AG09319 (cell line): ENCODE measurements at places on chromosomes 1 and 21.
A peak's percentile ranks its signal among the peaks of the same experiment; 100 is the strongest.

GRCh38 chr1:201183209-201183608 is 7.4 kb upstream of the IGFN1 start:
- DNase-seq, result no peak

- no peak for DNase-seq
Measured at GRCh38 chr1:234433563-234434285, 45.3 kb downstream of the TARBP1 start.

DNA sequence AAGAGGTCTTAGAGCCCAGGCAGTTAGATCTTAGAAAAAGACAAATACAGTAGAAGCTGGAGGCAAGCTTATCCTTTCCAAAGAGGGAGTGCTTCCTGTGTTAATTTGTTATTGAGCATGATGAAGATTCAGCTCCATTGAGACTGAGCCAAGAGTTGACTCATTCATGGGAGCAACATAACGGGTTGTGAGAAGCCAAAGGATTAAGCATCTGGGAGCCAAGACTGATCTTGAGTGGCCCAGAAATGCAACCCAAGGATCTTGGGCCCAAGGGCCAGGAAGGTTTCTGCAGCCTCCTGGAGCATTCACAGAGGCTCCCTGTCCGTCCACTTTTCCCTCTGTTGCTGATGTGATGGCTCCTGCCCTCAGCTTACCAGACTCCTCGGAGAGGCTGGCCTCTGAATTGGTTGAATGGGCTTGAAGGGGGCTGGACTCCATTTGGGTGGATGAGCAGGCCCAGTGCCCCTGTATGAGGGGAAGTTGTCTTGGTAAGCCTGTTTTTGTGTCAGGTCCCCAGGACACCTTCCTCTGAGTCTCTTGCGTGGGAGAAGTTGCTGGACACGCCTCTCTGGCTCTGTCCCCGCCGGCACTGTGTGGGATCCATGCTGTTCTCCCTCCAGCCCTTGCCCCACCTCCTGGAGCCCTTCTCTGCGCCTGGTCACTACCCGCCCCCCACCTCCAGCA is 42.4 kb downstream of the PDE9A start:
- no peak for DNase-seq

- DNase-seq, result no peak
Measured at GRCh38 chr1:156214024-156214748, 1.4 kb downstream of the PMF1 start.

GRCh38 chr1:6962478-6962995 is 177.3 kb downstream of the CAMTA1 start:
- no peak for DNase-seq

DNA sequence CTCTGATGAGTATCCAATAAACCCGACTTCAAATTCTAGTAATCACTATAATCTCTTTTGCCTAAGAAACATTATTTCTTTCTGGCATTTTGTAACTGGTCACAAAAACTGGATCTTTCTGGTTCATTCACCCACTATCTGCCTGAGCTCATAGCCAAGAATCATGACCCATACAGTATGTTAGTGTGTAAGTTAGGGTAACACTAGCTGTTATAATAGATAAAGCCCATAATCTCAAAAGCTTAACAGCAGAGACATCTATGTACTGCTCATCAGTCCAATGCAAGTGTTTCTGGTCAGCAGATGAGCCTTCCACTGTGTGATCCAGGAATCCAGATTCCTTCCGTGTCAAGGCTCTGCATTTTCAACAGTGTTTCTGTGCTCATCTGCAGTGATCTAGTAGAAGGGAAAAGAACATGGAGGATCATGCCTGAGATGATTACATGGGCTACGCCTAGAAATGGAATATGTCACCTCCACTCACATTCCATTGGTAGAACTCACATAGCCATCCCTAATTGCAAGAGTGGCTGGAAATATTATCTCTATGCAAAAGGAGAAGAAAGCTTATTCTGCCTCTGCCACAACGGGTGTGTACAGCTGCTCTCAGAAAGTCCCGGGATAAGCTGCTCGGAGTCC is 27.7 kb downstream of the RRAGC start:
- no peak for DNase-seq

- no peak for DNase-seq
Measured at GRCh38 chr1:183094351-183094750, 71.1 kb downstream of the LAMC1 start.

- DNase-seq, result no peak
Measured at GRCh38 chr1:228046421-228047182, 35.9 kb upstream of the ARF1 start.

DNA sequence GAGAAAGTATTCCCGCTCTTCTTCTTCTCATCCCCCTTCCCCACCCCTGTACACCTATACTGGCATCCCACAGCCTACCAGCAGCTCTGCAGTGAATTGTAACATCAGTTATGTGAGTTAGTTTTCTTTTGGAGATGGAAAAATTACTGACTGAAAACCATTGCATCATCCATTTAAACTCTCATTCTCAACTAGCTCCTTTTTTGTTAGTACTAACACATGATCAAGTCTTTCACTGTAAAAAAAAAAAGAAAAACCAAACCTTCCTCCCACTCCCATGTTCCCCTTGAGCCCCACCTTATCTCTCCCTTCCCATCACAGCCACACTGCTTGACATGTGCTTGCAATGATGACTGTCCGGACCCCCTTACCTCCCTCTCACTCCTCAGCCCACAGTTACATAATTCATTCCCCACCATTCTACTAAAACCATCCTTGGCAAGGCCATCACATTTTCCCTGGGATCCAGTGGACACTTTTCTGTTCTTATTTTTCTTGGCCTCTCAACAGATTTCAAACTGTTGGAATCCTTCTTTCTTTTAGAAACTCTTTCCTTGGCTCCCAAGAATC is 23.2 kb upstream of the RAVER2 start:
- DNase-seq, result no peak

DNA sequence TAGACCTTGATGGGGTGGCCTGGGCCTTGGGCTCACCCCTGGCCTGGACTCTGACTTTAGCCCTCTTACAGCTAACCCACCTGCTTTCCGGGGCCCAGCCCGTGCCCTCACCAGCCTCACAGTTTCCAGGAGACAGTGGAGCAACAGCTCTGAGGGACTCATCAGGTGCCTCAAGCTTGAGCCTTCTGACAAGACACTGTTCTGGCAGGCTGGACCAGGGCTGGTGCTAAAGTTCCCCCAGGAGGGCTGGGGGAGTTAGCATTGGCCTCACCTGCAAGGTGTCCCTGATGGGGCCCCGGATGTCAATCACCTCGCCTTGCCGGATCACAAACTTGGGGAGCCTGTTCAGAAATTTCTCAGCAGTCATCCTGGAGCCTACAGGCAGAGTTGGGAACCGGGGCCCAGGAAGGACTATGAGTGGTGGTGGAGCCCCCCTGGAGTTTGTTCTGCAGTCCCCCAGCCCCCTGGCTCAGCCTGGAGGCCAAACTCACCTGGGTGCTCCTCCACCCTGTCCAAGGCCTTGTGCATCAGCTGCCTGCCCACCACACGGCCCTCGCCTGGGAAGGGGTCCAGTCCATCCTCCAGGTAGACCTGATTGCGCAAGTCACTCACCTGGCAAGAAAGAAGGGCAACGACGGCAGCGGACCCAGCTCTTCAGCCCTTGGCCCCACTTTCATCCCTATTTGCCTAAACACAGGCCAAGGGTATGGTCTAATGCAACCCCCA is 4.1 kb downstream of the SH3BGRL3 start:
- DNase-seq, result no peak

DNA sequence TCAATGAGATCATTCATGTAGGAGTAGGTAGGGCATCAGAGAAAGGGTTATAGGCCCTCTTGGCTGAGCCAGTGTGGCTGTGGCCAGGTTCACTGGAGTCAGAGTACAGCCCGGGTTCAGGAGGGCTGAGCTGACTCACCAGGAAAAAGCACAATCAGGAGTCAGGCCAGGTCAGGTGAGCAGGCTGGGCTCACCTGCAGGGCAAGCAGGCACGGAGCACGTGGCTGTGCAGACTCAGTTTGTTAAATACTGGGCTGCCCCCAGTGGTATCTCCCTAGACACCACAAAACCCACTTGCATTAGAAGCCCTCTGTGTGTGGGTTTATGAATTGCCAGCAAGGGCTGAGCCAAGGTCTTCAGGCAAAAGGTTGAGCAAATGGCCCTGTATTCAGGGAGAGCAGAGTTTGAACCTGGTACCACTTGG is 122.1 kb upstream of the SERBP1 start:
- no peak for DNase-seq

- no peak for DNase-seq
Measured at GRCh38 chr1:29047142-29047541, 76.6 kb downstream of the TMEM200B start.

- DNase-seq, result peak; percentile 52
Measured at GRCh38 chr1:43267291-43267805, 2.4 kb upstream of the TMEM125 start.

DNA sequence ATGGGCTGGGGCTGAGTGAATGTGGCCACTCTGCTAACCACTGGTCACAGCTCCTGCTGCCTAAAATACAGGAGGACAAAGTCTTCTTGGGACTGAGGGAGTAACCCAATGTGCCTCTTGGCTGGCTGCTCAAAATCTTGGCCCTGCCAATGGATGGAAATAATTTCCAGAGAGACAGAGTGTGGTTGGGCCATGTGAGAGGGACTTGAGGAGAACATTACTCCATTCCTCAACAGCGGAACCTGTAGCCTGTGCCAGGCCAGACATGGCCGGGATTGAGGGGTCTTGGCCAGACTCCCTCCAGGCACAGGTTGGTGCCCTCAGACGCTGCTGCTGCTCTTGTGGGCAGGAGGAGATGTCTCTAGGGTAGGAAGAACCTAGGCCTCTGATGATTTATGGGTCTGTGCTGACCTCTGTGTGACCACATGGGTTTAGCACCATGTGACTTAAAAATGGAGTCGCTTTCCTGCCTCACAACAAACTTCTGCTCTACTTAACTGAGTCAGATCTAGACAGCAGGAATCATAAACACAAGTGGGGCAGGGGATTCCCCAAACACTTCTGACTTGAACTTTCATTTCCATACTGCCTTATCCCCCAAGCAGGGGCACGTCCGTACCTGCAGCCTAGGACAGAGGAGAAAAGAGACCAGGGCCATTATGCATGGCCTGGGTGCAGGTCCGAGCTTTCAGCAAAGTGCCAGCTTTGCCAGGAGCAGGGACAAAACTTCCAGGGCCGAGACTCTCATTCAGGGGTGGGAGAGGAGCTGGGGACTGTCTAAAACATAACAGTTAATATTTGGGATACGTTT is 79.2 kb downstream of the CD34 start:
- no peak for DNase-seq

- no peak for DNase-seq
Measured at GRCh38 chr1:198391393-198392020, 149.0 kb downstream of the ATP6V1G3 start.

- no peak for DNase-seq
Measured at GRCh38 chr1:174049514-174049913, 27.4 kb upstream of the RC3H1 start.

DNA sequence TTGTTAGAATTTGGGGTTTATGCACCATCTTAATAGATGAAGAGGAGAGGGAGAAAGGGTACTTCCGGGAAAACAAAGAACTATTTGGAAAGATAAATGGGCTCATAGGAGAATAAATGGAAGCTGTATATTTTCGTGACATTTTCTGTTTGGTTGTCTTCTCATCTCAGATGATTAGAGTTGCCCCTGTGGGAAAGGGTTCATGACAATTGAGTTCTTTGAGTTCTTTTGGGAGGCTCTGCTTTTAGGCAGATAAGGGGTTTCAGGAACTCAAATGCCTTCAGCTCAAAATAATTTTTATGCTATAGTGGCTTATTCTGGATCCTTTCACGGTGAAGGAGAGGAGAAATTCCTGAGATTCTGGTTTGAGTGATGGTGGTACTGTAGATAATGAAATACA is 63.6 kb downstream of the CAMTA1 start:
- no peak for DNase-seq

DNA sequence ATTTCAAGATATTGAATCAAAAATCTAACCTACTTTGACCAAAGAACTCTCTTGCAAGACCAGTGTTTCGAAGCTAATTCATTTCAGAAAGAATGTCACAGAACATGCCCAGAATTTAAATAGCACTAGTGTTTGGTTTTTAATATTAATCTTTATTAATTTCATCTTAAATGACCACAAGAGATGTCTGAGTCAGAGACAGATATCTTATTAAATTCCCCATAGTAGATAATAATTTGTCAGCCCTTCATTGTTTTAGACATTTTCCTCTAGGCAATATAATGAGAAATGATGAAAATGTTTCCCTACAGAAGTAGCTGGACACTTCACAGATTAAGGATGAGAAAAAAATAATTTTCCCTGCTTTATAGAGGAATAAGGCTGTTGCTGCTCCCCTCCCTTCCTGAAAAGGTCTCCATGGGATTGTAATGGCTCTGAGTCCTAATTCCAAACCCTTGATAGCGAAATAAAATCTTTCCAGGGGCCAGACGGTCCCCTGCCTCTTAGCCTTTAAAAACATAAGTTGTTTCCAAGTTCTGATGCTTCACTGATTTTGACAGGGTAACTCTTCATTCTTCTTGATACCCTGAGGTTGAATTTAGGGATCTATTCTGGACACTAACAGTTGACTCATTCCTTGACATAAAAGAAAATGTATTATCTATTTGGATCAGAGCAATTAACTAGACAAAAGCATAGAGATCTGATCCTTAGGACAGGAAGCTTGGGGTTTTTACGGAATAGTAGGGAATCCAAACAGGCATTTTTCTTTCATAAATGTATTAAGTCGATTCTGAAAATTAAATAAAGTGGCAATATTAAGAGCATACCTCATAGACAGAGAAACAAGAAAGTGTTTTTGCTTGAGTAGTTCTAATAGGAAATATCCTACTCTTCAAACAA is 820.8 kb downstream of the BRINP3 start:
- no peak for DNase-seq

DNA sequence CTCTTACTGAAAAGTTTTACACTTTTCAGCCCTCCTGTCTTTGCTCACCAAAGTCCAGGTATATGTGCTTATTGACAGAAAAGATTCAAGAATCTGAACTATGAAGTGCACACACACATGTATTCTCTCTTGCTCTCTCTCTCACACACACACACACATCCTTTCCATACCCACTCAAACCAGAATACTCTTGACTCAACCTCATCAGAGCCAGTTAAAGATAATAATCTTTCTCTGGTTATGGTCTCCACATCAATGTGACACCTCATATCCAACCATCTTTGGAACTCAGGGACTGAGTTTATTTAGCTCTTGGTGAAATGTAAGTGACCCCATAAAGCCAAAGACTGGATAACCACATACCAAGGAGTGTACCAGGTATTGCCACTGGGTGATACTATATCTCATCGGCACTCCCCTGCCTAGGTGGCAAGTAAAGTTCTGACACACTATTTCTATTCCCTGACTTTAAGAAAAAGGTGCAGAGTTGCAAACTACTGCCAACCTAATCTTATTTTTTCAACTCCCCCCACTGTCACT is 24.9 kb upstream of the RGS8 start:
- DNase-seq, result no peak

DNA sequence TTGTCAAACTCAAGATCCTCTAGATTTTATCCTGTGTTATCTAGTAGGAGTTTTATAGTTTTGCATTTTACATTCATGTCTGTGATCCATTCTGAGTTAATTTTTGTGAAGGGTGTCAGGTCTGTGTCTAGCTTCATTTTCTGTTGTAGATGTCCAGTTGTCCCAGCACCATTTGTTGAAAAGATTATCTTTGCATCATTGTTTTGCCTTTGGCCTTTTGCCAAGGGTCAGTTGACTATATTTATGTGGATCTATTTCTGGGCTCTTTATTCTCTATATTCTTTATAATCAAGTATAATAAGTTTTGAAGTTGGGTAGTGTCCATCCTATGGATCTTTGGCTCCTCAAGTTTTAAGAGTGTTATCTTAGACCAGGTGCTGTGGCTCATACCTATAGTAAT is 21.9 kb downstream of the TRAF5 start:
- no peak for DNase-seq
